B cell (primary cell): ENCODE measurements at places on chromosomes 4 and X. TPM values are rescaled to one million over a fixed set of nuclear protein-coding genes. Genes with fewer than 3 reads are reported as not detected.

LEF1 gene
- 5.1 and 21.0 TPM in 2 replicates for polyA plus RNA-seq

HHIP gene
- not detected in 2 replicates for polyA plus RNA-seq

FMR1NB gene
- polyA plus RNA-seq = not detected in 2 replicates

VEGFC gene
- polyA plus RNA-seq = not detected in 2 replicates

RIPPLY1 gene
- not detected in 2 replicates for polyA plus RNA-seq

P2RY4 gene
- polyA plus RNA-seq = 0.14 and 0.34 TPM in 2 replicates

CXCL11 gene
- polyA plus RNA-seq = not detected in 2 replicates

TMSB15A gene
- not detected in 2 replicates for polyA plus RNA-seq

CTAG1A gene
- not detected in 2 replicates for polyA plus RNA-seq

AWAT1 gene
- polyA plus RNA-seq = not detected in 2 replicates

FGF2 gene
- 0.13 and 0.42 TPM in 2 replicates for polyA plus RNA-seq

ETDA gene
- not detected in 2 replicates for polyA plus RNA-seq

EOLA1 gene
- polyA plus RNA-seq = 61.5 and 109 TPM in 2 replicates

ARMCX2 gene
- polyA plus RNA-seq = 8.7 and 9.8 TPM in 2 replicates

FAM9C gene
- polyA plus RNA-seq = not detected in 2 replicates

NAP1L2 gene
- 0.13 and 0.25 TPM in 2 replicates for polyA plus RNA-seq

RAB9B gene
- 0.23 and 0.43 TPM in 2 replicates for polyA plus RNA-seq

AIFM1 gene
- polyA plus RNA-seq = 11.4 and 14.8 TPM in 2 replicates

SPACA5 gene
- not detected in 2 replicates for polyA plus RNA-seq

PDE6B gene
- polyA plus RNA-seq = 23.0 and 25.2 TPM in 2 replicates

MAGEA10 gene
- not detected in 2 replicates for polyA plus RNA-seq

CACNA1F gene
- 9.3 and 9.5 TPM in 2 replicates for polyA plus RNA-seq

COMMD8 gene
- polyA plus RNA-seq = 5.1 and 5.5 TPM in 2 replicates

MAGIX gene
- 0.78 and 1.2 TPM in 2 replicates for polyA plus RNA-seq

BEX3 gene
- polyA plus RNA-seq = 0.37 and 2.2 TPM in 2 replicates

PTTG2 gene
- polyA plus RNA-seq = 1.9 and 3.2 TPM in 2 replicates

ABCD1 gene
- 12.2 and 14.5 TPM in 2 replicates for polyA plus RNA-seq

REST gene
- polyA plus RNA-seq = 6.2 and 10.7 TPM in 2 replicates

F8A3 gene
- polyA plus RNA-seq = 1.2 and 2.3 TPM in 2 replicates

ALAS2 gene
- 0.82 TPM in 1 of 2 replicates, not detected in the other for polyA plus RNA-seq

ZAR1 gene
- polyA plus RNA-seq = not detected in 2 replicates

CLGN gene
- 0.09 TPM in 1 of 2 replicates, not detected in the other for polyA plus RNA-seq

NXF2 gene
- polyA plus RNA-seq = not detected in 2 replicates

CT45A1 gene
- not detected in 2 replicates for polyA plus RNA-seq

LINC00632 gene
- polyA plus RNA-seq = not detected in 2 replicates

FMR1 gene
- 19.1 and 48.1 TPM in 2 replicates for polyA plus RNA-seq

ZBTB49 gene
- 4.2 and 7.0 TPM in 2 replicates for polyA plus RNA-seq

MAGEA9 gene
- not detected in 2 replicates for polyA plus RNA-seq

TAPT1 gene
- 58.4 and 99.5 TPM in 2 replicates for polyA plus RNA-seq

ARHGEF38 gene
- polyA plus RNA-seq = not detected in 2 replicates

MAGEB10 gene
- polyA plus RNA-seq = not detected in 2 replicates

DAPP1 gene
- polyA plus RNA-seq = 76.0 and 82.5 TPM in 2 replicates
